Cortex of kidney (tissue), 1 donor: ENCODE measurements at places on chromosomes 12 and 14.

GRCh38 chr14:42163136-42163535, 556.5 kb downstream of the LRFN5 start:
- DNase-seq = no peak

DNA sequence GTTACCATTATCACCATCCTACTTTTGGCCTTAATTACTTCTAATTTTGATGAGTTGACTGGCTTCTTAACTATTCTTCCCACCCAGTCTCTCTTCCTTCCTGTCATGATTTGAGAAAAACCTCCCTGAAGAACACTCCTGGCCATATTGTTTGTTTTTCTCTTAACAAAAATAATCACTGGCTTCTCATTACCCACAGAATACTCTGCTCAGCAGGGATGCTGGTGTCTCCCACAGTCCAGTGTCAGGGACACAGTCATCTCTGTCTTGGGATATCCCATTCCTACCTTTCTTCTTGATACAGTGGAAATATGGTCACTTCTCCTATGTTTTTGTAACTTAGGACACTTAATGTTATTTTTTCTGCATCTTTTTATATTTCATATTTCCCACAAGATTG, 103.7 kb downstream of the SRGAP1 start:
- no peak for DNase-seq

GRCh38 chr14:64364907-64365306, 23.2 kb upstream of the MTHFD1 start:
- DNase-seq = no peak

DNA sequence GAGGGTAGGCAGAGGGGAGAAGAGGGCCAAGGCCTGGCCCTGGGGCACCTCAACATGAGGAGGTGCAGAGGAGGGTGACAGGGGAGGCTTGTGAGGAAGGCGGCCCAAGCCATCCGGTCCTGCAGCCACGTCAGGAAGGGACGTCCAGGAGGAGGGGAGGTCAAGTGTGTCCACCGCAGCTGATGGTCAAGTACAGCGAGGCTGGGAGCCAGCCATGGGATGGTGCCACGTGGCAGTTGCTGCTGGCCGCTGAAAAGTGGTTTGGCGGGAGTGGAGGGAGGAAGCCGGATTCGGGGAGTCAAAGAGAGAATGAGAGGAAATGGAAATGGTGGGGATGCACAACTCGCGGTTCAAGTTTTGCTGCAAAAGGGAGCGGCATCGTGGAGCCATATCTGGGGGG, 41.2 kb downstream of the PRIMA1 start:
- DNase-seq = no peak

DNA sequence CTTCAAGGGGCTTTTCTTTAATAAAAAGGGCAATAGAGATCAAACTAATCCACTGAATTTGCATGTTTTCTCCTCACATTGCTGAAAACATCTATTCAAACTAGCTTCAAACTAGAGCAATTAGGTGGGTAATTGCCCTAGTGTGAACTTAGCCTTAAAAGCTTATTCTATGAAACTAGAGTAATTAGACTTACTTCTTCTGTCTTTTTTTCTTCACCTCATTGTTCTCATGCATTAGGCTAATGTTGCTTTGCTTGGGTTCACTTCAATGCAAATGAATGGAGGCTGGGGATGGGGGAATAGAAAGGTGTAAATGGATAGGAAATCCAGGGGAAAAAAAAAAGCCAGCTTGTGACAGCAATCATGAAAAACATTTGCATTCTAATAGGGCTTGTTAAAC, 414.8 kb upstream of the LMO3 start:
- DNase-seq = no peak

DNA sequence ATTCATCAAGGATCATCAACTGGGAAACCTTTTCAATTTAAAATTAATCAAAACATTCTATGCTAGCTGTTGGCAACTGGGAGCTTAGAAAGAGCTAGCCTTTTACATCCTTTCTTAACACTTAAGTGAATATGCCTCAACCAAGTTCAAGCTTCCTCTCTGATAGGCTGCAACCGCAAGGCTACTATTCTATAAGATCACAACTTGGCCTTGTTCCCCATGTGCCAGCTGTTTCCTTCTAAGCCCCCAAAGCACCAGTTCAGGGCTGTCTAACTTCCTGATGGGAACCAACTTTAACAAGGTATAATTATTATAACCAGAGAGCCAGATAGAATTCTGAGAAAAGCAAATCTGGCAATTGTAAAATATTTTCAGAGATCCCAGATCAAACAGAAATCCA, 37.0 kb downstream of the KCNC2 start:
- no peak for DNase-seq

- no peak for DNase-seq
Observed at GRCh38 chr14:34460841-34461240, 1.2 kb downstream of the SPTSSA start.

DNA sequence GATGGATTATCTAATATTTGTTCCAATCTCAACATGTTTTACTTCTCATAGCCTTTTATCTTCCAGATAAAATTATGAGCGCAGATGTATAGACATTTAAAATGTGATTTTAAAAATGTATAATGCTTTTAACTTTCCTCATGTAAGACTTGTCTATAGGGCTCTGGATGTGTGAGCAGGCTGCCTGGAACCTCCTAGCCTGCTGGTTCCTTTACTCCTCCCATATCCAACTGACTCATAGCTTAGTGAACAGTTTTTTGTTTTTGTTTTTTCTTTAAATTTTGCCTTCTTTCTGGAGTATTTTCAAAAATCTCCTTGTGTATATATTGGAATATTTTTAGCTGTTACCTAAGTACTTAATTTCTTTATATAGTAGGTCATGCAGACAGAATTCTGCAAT, 115.4 kb downstream of the PDE3A start:
- DNase-seq = no peak

- no peak for DNase-seq
Observed at GRCh38 chr12:47832263-47832933, 12.7 kb upstream of the HDAC7 start.

GRCh38 chr14:60226298-60226697, 22.7 kb upstream of the PPM1A start:
- DNase-seq = no peak

- DNase-seq = no peak
Observed at GRCh38 chr14:58797010-58797429, 159.3 kb downstream of the DACT1 start.

DNA sequence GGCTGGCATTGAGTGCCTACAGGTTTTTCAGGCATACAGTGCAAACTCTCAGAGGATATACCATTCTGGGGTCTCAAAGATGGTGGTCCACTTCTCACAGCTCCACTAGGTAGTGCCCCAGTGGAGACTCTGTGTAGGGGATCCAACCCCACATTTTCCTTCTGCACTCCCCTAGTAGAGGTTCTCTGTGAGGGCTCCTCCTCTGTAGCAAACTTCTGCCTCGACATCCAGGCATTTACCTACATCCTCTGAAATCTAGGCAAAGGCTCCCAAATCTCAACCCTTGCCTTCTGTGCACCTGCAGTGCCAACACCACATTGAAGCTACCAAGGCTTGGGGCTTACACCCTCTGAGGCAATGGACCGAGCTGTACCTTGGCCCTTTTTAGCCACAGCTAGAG, 179.2 kb downstream of the CCDC91 start:
- DNase-seq = no peak

- DNase-seq = no peak
Observed at GRCh38 chr12:45912774-45913173, 77.6 kb downstream of the SCAF11 start.

- DNase-seq = no peak
Observed at GRCh38 chr12:68913682-68914081, 19.3 kb downstream of the CPM start.

GRCh38 chr12:52527121-52527800, 7.1 kb upstream of the KRT5 start:
- no peak for DNase-seq

DNA sequence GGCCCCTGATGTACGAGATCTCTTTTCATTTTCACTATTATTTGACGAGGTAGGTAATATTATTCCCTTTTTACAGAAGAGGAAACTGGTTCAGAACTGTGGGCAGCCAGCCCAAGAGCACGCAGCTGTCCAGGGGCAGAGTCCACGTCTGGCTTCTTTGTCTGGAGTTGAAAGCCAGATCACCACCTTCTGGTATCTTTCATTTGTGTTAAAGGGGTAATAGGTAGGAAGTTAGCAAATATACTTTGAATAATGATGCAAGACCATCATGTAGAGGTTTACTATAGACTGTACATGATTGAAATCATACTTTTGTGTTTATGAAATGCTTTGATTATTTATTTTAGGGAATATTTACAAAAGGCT, 144.1 kb upstream of the AMIGO2 start:
- no peak for DNase-seq

DNA sequence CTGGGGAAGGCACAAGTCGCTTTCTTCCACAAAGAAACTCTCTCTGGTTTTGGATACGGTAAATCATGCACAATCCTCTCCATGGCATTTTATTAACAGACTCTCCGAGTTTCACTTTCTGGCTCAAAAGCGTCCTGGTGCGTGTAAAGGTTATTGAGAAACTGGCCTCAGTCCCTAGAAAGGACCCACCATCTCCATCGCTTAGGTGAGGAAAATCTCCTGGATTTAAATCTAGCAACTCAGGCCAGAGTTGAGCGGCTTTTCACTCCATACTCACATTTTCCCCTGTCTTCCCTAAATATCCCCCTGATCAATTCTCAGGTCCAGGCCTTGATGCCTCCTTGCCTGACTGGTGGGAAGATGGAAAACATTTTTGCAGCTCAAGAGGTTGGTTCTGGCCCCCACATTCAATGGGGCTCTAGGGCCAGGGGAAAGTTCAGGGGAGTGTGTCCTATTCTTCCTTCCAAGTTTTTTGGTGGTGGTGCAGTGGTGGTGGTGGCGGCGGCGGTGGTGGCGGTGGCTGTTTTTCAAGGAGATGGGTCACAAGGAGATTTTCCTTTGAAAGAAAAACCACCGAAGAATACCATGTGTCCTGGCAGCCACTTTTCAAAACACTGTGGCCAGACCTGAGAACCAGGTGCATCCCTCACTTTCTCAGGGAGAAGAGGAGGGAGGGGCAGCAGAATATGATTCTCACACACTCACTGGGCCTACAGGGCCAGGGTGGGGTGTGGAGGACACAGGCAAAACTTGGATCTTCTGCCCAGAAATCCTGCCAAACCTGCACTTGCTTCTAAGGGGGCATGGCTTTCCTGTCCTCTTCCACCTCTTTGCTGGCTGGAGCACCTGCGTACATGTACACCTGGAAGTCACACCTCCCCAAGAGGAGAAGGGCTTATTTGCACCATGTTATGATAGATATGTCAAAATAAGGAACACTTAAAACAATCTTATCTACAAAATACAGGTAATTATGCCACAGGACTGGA, 46.7 kb upstream of the PNMA1 start:
- DNase-seq = no peak

DNA sequence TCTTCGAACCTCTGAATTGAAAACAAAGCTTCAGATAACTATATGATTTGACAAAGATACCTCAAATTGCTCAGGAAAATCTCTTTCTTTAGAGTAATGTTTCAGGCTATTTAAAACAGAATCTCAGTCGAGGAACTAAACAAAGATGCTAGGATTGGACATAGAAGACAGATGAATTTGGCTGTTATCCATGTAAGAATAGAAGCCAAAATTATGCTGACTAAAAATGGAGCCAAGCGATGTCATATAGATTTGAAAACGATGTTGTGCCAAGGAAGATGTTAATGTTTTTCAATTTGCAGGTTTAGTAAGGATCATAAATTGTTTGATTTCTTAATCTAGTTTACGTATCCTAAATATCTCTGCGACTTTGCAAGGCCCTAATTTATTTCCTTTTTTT, 295.9 kb downstream of the FOXG1 start:
- DNase-seq = no peak

GRCh38 chr14:105171004-105171673, 2.6 kb upstream of the JAG2 start:
- no peak for DNase-seq

DNA sequence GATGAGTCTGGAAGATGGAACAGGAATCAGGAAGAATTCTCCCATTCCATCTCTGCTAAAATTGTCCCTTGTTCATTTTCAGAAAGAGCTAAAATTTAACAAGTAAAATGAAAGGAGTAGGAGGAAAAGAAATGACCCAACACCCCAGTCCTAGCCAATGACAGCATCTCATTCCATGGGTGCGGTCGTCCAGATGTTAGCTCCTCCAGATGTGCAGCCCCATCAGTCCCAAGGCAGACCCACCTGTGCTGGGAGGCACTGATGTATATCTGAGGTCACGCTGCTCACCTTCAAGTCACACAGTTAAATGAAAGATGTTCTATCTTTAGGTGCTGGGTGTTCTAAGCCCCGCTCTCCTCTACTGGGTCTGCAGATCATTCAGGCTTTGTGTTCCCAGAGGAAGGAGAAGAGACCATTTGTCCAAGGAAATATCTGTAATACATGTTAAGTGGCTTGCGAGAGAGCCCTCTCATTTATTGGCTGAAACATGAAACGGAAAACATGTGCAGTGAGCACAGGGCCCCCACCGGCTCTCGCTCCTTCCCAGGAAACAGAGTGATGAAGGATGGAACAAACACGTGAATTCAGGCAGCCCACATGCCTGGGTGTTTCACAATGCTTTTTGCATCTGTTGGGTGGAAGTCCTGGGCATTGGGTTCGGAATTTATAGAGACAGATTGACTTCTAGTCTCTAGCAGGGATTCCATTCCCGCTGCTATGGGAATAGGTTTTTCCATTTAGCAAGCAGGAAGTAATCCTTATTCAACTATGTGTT, 294.6 kb downstream of the NUAK1 start:
- DNase-seq = no peak

- no peak for DNase-seq
Observed at GRCh38 chr12:116700066-116700465, 37.8 kb downstream of the SPRING1 start.

DNA sequence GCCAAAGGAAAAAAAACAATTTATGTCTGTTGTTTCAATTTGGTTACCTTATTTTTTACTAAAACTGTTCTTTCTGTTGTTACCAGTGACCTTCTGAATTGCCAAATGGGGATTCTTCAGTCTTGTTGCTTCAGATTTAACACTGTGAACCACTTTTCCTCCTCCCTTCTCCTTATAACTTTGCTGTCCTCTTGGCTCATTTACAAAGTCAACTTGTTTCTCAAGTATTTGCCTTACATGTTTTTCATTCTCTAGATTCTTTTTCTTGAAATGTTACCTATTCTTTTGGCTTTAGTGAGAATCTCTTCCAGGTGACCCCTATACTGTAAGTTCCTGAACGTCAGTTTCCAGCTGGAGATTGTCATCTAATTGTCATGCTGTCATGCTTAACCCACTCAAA, 19.4 kb downstream of the FUT8 start:
- no peak for DNase-seq

DNA sequence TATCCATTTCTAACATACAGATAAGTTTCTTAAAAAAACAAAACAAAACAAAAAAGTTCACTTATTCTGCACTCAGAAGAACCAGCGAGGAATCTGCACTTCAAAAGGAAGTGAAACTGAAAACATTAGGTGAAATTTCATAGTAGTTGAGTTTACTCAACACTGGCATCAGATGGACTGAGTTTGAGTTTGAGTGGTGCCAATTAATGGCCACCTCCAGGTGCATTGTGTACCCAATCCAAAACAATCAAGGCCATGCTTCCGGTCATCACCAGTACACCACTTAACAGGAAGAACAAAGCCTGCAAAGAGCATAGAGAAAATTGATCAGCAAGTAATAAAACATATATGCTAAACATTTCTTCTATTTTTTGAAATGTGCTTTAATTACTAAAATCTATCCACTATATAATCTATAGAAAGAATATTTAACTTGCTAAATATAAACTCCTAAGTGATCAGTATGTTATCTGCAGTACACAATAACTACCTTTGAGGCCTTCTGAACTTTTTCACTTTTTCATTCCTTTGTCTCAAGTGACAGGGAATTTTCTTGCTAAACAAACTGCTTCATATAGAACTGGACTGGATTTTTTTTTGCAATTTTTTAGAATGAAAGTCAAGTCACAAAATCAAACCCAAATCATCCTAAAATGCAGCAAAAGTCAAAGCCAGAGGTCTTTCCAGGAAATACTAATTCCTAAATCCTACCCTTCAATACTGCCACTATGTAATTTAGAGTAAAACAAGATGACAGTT, 11.5 kb downstream of the SLC38A2 start:
- DNase-seq = no peak
